MV-4-11 (cell line): ENCODE measurements at places on chromosomes 13 and 19.
A peak's percentile ranks its signal among the peaks of the same experiment; 100 is the strongest.

- DNase-seq, result no peak
These were observed 126.7 kb downstream of the ABCC4 start for GRCh38 chr13:95174517-95174916.

GRCh38 chr13:80477661-80478443 is 136.9 kb upstream of the SPRY2 start:
- no peak for DNase-seq

DNA sequence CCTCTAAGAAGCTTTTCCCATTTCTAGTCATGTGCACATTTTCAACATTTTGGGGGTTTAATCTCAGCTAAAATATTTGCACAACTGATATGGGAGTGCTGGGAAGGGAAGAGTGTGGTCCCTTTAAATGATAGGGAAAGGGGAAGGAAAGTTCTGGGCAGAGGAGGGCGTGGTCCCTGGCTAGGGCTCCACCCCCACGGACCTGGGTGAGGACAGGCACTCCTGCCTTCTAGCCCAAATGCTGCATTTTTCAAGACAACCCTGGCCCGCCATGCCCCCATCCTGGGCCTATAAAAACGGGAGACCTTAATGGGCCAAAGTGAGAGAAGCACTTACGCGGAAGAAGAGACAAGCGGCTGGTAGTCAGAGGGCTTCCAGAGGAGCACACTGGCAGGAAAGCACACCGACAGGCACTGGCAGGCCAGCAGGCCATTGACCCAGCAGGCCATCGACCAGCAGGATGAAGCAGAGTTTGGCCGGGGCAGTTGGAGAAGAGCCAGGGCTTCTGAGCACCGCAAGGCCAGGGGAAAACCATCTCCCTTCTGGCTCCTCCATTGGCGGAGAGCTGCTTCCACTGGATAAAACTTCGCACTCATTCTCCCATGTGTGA is 266.7 kb downstream of the SPRY2 start:
- DNase-seq, result no peak

DNA sequence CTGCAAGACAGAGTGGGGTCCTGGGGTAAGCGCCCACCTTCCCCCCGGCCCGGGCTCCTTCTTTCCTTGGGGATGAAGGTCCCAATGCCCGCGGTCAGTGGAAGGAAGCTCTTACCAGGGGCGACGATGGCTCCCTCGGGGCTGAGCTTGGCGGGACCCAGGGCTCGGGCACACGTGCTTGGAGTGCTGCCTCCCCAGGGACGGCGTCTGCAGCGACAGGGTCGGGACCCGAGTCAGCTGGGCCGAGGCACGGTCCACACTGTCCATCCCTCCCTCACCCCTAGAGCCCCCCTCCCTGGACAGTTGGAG is 3.5 kb downstream of the JSRP1 start:
- no peak for DNase-seq

DNA sequence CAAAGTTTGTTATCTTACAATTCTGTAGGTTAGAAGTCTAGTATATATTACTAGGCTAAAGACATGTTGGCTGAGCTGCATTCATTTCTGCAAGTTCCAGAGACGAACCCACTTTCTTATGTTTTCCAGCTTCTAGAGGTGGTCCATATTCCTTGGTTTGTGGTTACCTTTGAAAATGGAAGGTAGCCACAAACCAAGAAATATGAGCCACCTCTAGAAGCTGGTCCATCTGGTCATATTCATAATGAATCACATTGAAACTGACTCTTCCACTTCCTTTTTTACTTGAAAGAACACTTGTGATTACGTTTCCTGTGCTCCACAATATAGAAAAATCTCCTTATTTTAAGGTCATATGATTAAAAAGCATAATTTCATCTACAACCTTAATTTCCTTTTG is 943.0 kb upstream of the PCDH9 start:
- DNase-seq, result peak; percentile 77
